ENCODE measurements at places on chromosomes 5 and 9.

GRCh38 chr9:106532306-106533015 lies 330.5 kb upstream of the ZNF462 start:
- DNase-seq, result no peak

DNA sequence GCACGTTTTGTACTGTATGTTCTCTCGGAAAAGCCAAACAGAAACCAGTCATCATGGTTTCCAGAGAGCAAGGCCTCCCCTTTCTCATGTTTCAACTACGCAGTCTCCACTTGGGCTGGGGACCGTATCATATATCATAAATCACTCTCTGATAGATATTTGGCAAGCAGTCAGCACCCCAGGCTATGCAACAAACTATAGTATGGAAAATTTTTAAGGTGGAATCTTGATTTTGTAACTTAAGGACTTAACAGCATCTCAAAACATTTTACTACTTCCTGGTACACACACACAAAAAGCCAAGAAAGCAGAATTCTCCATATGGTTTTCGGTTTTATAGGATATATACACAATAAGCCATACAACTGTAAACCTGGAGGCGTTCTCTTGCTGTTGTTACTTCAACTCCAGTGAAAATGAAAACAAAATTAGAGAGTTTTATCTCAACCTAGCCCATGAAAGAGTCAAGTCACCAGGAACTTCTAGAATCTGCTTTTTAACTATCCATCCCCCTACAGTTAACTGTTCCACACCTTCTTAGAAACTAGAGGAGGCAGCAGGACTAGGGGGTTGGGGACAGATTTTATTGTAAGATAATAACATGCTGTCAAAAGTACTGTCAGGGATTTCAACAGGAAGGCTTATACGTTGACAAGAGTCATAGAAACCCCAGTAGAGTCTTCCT lies 283.4 kb downstream of the NFIB start:
- DNase-seq, result no peak

DNA sequence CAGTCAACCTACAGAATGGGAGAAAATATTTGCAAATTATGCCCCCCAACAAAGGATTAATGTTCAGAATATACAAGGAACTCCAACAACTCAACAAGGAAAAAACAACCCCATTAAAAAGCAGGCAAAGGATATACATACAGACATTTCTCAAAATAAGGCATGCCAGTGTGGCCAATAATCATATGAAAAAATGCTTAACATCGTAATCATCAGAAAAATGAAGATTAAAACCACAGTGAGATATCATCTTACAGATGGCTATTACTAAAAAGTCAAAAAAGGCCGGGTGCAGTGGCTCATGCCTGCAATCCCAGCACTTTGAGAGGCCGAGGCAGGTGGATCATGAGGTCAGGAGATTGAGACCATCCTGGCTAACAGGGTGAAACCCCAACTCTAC lies 103.2 kb downstream of the KLHL3 start:
- no peak for DNase-seq

- no peak for DNase-seq
Observed at GRCh38 chr9:93860694-93861658, 94.2 kb downstream of the BARX1 start.

DNA sequence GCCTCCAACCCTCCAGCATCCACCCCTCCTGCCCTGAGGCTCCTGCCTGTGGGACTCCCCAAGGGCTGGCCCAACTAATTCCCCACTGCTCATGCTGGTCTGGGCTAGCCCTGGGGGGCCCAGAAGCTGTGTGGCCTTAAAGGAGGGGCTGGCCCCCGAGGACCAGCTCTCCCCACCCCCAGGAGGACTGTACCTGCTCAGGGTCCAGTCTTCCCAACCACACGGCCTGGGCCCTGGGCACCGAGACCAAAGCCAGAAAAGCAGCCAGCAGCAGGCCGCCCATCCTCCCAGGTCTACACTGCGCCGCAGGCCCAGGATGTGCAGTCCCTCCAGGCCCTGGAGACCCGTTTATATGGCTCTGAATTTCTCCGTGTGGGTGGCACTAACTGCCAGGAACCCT lies at the start of gene LCN6:
Gene LCN6 (minus strand): TSS at position 325 of the 400 bp plus-strand sequence. CDS start 42 bp downstream, at position 283.
- no peak for DNase-seq

DNA sequence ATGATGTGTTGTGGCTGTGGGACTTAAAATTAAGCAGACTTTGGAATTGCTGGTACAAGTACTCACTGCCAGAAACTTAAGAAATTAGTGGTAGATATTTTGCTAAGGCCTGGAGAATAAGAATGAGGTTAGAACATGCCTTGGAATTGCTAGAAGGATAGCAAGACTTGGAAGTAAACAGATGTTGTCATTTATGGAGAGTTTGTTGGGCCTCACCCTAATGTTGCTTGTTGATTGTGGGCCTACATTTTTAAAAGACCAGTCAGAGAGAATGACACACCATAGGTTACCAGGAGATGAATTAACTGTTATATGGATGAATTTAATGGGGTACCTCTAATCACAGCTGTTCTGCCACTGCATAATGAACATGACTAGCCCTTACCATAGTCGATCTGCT lies 120.1 kb upstream of the GAS1 start:
- DNase-seq, result no peak

- no peak for DNase-seq
Observed at GRCh38 chr5:124747791-124748686, 1.6 kb upstream of the ZNF608 start.

DNA sequence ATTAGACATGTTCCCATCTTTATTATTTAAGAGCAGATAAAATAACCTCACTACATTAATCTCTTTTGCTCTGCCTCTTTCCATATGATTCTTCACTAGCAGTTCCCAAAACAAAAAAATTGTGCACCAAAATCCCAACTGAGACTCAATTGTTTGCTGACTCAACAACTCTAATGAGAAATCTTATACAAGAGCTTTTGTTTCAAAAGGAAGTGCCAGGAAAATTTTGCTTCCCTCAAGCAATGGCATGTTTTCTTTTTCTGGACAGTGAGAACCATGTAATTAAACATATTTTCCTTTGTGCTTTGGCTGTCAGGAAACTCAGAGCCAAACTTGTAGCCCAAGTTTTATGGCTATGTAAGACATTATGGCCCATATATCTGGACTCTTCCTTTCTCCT lies 62.0 kb downstream of the TMC1 start:
- DNase-seq, result no peak

DNA sequence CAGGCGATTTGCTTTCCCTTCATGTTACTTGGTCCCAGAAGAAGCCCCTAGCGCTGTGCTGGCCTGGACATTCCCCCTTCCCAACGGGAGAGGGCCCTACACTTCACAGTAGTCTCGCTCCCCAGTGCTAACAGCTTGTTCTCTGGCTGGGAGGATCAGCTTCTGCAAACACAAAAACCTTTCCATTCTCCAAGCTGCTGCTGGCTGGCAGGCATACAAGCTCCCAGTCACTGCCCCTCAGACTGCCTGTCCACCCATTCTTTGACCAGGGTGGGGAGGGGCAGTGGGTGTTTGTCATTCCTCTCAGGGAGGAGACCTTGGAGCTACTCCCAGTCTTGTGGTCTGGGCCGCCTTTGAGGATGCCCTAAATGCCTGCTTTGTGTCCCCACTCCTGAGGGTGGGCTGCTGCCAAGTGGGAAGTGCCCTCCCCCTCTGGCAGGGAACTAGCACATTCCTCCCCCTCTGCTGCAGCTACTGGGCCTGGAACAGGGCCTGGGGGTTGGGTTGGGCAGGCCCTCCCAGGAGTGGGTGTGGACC lies 20.8 kb downstream of the ENHO start:
- DNase-seq, result no peak

DNA sequence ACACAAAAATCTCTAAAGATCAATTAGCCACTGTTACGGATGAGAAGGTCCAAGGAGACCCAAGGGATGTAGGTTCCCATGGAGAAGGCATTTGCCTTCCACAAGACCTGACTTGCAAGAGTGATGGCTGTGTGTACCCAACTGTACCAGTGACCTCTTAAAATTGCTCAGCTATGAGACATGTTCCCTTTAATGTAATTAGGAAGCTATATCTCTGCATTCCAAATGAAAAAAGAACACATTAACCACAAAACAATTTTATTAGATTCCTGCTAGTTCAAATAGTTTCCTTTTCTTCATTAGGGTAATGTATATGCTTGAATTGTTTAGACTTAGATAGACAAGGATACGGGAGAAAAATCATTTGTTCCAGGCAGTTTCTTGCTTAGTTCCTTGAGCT lies 3.3 kb downstream of the OR2Y1 start:
- no peak for DNase-seq

DNA sequence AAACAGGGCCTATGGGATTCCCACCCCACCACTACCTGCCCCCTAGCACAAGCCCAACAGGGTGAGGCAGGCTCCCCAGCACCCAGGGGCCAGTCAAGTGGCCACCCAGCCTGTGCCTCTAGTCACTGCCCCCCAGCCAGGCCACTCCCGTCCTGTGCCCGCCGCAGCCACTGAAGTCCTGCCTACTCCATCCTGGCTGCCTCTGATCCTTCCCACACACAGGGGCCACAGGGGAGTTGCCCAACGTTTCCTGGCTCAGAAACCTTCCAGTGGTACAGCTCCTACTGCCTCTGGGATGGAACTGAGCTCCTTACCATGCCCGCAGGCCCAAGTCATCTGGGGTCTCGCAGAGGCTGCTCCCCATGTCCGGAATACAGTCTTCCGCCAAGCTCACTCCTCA lies 70.2 kb upstream of the STXBP1 start:
- DNase-seq, result no peak

DNA sequence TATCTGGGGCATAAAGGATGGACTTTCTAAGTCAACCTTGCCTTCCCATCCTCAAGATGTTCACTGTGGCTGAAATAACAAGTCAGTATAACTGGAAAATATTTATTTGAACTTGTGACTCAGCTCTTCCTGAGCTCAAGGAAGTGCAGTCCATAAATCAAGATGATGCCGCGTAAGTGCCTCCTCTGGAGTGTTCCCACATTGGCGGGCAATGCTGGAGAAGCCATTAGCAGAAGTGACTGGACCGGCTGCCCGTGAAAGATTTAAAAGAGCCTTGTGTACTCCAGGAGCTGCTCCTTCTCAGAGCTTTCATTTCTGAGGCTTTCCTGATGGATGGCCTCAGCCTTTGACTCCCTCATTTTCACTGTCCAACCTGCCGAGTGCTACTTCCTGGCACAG lies 17.4 kb downstream of the TMOD1 start:
- DNase-seq, result no peak

DNA sequence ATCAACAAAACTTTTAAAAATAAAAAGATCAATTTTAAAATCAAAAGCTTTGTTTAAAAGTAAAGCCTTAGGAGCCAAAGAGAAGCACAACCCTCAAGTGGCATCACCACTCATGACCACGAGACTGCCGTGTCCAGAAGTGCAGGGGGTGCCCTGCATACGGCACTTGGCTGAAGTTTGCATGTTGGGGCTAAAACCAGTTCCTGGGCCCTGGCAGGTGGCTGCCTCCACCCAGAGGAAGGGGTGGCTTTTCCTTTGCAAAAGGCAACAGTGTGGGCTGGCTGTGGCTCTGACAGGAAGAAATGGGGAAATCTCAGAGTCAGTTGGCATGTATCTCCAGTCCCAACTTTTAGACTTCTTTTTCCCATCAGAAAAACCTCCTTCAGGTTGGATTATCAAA lies 15.3 kb downstream of the TRMO start:
- DNase-seq, result no peak

- no peak for DNase-seq
Observed at GRCh38 chr9:78298046-78298765, 1.3 kb downstream of the PSAT1 start.

- DNase-seq, result no peak
Observed at GRCh38 chr9:35415402-35416097, 74.4 kb upstream of the RUSC2 start.

DNA sequence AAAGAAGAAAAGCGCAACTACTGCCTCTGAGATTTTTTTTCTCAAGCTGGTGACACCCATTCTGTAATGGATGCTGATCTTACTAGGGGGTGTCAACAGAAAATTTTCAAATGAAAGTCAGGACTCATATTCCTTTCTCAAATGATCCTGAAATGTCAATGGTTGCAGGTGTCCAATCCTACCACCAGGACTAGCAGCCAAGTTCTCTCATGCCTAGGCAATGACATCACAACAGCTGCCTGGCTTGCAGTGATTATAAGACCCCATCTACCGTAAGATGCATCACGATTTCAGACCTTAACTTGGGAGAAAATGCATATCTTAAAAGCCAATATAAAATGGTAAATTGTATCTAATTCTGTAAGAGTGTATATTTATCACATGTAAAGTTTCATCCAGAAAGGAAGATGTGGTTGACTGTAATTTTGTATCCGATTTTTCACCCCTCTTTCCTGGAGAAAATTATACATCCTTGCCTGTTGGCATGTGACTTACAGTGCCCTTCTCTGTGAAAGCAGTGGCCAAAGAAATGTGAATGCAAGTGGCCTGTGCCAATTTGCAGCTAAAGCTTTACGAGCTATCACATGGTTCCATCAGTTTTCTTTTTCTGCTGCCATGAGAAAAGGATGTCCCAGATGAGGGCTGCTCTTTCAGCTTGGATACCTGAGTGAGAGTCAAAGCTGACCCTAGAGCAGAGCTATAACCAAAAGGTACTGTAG lies 104.4 kb downstream of the DENND1A start:
- no peak for DNase-seq

DNA sequence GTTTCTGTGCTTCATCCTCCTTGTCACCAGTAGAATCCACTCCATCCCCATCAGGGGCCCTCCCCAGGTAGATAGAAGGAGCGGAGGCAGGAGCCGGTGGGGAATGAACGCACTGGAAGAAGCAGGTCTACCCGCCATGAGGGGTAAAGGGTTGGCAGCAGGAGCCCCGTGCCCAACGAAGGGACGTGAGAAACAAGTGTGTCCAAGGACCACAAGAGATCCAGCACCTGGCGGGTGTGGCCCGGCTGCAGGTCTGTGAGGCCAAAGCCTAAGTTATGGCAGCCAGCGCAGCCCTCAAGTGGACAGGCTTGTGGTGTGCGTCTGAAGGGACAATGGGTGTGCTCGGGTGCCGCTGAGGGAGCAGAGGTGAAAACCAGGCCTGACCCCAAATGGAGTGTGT lies 94.3 kb downstream of the IRX2 start:
- no peak for DNase-seq

DNA sequence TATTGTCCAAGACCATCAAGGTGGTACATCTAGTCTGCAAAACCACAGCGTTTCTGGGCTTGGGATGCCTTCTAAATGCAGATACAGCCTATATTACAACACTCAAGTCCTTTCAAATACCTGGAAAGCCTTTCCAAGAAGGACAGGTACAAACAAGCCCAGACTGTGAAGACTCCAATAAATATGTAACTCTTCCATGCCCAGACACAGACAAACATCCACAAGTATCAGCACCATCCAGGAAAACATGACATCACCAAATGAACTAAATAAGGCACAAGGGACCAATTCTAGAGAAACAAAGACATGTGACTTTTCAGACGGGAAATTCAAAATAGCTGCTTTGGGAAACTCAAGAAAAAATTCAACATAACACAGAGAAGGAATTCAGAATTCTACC lies 152.7 kb upstream of the POC5 start:
- DNase-seq, result no peak

DNA sequence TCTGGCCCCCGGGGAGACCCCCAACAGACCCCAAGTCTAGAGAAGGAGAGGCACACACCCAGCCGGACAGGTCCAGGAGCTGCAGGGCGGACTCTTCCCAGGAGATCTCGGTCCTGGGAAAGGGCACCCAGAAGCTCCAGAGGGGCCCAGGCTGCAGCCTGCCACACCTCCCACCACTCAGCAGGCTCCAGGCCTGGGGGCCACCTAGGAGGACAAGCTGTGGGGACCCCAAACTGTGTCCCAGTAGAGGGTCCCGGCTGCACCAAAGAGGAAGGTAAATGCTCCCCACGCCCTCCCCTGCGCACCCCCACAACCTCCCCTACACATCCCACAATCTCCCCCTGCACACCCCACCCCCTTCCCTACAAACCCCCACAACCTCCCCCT lies 48.5 kb downstream of the PLEKHG4B start:
- no peak for DNase-seq

- no peak for DNase-seq
Observed at GRCh38 chr5:136123236-136123768, 9.3 kb upstream of the SMAD5 start.

All from stimulated activated CD8-positive, alpha-beta memory T cell treated with anti-CD3 and anti-CD28 coated beads, Interleukin-2, amount 100 ng/mL, for 1 hour (primary cell).